Suppressor macrophage treated with lipopolysaccharide for 4 hours (primary cell): ENCODE measurements at places on chromosomes 3 and 15.

- DNase-seq, result no peak
Measured at GRCh38 chr15:66955871-66956585, 109.4 kb upstream of the SMAD3 start.

- no peak for DNase-seq
Measured at GRCh38 chr3:71488391-71488809, 95.1 kb downstream of the FOXP1 start.

GRCh38 chr3:12629560-12629959, 34.4 kb downstream of the RAF1 start:
- no peak for DNase-seq

DNA sequence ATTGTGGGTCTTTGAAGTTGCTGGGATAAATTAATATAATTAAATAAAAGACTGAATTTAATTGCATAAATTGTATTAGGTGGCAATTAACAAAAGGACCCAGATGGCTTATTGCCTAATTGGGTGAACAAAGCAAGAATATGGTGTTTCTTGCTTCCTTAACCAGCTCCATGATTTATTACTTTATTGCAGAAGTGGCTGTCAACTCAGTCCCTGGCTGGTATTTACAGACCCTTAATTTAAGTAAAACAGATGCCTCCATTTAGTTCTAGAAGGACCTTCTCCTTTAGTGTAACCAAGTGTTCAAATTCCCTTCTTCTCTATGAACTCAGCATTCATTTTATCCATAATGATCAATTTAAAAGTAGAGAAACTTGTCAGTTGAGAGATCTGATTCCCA, 35.1 kb downstream of the DPH3 start:
- DNase-seq, result no peak

DNA sequence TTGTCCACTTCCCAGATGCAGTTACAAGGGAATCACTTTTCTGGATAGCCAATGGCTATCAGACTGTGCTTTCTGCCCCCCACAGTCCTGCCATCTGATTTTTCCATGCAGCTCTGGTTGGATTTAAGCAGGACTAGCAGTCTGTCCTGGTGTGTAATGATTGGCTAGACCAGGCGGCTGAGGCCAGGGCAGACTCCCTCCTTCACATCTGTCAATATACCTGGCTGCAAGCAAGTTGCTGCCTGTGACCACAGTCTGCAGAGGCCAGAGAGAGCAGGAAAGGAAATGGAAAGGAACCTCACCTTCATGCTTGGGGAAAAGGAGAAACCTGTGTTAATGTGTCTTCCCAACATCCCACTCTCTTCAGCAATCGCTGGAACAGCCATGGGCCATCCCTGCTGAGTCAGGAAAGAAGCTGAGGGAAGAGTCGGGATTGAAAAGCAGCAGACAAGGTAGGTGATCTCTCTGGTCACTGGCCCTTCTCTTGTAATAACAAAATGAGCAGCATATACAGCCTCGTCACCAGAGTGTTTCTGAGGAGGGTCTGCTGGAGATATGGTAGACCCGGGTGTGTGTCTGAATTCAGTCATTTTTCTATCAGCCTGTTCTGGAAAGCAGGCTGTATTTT, 126.7 kb upstream of the PHLDB2 start:
- DNase-seq, result no peak
